ENCODE measurements at places on chromosomes 12 and 14.

DNA sequence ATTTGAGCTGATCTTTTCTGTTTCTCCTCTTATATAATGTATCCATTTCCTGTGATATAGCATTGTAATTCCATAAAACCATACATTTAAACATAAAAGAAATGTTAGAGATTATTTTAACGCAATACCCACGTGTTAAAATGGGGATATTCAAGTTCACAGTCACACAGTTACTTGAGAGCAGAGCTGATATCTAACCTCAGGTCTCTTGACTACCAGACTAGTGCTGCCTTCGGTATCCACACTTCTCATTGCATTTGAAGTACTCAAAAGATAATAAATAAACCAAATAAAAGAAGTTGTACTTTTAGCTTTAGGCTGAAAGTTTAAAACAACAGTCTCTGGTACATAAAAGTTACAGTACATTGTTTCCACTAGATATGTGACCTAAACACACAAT is 2.9 kb downstream of the CLECL1 start:
- no peak for DNase-seq

DNA sequence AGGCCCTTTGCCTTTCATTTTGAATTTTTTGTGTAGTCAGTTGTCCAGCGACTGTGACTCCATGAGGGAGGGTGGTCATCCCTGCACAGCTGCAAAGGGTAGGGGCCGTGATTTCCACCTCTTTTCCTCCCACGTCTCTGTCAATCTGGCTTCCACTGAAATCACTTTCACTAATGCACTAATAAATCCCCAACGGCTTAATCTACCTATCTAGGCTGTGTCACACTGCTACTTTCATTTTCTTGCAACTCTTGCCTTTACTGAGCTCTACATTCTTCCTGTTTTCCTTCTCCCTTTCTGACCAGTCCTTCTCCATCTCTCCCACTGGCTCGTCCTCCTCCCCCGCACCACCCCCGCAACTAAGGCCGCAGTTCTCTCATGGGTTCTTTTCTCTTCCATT is 212.3 kb upstream of the FOXN3 start:
- no peak for DNase-seq

- no peak for DNase-seq
Observed at GRCh38 chr14:65290830-65291229, 121.7 kb upstream of the FUT8 start.

DNA sequence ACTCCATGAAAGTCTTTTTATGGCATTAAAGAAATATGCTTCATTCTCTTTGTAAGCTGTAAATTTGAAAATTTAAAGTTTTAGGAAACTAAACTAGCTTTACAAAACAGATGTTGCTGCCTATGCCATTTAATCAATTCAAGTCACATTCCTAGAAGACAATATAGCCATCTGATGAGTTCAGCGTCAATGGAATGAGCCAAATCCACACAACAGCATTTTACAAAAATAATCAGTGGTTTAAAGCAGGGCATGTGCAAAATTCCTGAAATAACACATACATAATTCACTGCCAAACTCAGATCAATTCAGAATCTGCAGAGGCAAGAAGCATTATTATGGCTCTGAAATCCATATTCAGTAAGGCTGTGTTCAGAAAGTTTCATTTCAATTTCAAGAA is 75.6 kb downstream of the MED13L start:
- no peak for DNase-seq

DNA sequence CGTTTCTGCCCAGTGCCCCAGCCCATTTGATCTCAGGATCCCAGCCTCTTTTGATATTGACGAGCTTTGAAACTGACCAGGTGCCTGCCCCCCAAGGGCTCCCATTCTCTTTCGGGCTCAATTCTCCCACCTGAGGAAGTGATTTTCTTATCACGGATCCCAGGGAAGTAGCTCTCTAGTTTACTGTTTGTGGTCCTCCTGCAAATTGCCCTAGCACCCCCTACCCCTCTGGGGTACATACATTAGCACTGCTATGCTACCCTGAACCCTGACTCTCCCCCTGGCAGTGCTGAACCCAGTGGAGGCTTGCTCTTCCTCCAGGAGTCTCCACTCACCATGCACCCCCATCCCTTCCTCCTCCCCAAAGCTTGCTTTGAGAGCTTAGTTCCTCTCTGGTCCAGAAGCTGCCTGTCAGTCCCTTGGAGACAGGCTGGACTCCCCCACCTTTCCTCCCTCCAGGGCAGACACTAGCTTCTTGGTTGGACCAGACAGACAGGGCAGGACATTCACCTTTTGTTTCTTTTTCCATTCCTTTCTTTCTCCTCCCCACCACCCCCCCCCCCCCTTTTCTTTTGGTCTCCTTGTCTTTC is 4.4 kb upstream of the TBX3 start:
- DNase-seq = no peak

GRCh38 chr14:86217523-86217922 is 687.6 kb downstream of the FLRT2 start:
- no peak for DNase-seq

DNA sequence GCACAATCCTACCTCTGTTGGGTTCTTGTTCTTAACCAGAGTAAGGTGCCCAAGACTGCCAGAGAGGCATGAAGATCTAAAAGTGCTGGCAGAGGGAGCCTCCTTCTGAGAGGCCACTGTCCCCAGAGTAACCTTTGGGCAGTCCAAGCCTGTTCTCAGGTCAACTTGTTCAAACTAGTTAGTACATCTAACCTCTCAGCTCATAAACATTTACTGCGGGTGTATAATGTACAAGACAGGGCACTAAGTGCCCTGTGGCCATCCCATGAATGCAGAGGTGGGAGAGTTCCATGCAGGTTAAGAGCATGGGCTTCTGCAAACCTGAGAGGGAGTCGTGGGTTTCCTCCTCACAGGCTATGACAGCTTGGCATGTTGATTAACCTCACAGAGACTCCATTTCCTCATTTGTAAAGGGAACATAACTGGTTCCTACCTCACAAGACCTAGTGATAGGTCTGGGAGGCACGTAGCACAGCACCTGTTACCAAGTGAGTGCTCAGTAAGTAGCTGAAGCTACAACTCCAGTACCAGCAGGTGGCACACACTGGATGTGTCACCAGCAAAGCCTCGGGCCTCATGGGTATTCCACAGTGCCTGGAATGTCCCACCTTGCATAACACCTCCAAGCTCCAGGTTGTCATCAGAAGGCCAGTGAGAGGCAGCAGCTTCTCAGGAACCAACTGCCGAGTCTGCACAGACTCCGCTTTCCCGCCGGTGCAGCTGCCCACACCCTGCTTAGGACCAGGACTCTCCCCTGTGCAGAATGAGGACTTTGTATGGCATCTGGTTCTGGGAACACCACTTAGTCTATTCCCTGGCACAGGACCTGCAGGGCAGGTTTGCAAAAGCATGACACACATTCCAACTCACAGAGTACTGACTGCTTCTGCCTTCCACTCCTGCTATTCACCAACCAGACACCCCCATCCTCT is 4.4 kb downstream of the VDR start:
- DNase-seq = no peak

DNA sequence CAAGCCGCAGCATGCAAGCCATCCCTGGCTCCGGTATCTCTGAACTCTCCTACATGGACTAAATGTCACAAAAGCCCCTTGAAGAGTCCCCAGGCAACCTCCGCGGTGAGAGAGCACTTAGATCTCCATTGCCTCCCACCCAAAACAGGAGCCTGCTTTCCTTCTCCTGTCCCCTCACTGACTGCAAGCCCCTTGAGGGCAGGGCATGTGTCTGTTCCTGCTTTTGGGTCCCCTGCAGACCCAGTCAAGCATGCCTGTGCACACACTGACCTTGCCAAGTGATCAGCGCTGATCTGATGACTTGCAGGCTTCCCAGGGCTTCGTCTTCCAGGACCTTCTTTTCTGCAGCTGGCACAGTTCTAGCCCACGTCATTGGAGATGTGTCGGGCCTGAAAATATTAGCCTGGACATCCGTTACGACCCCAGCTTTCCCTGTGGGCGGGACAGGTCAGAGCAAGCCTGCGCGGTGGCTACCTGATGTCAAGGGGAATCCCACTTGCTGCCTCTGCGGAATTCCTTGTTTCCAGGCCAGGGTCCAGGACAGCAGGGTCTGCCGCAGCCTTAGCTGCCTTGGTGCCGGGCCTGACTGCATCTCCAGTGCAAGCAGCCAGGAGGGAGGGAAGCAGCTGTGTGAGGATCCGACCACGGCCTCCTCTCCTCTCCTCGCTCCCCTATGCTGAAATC is 92.5 kb downstream of the FBXL14 start:
- no peak for DNase-seq

DNA sequence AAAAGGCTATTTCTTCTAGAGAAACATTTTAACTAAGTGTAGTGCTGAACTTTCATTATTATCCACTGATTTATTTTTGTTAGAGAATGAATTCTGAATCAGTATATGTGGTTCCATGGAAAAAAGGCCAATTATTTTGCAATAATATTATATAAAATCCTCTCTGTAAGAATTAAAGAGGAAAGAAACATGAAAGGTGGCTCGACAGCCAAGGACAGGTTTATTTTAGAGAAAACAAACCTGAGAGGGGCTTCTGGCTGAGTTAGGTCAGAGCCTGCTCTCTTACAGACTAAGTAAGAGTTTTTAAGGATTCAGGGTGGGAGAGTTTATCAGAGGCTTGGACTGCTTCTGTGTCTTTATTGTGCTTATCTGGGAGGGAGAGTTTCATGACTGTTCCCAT is 46.7 kb upstream of the GUCY2C start:
- no peak for DNase-seq

DNA sequence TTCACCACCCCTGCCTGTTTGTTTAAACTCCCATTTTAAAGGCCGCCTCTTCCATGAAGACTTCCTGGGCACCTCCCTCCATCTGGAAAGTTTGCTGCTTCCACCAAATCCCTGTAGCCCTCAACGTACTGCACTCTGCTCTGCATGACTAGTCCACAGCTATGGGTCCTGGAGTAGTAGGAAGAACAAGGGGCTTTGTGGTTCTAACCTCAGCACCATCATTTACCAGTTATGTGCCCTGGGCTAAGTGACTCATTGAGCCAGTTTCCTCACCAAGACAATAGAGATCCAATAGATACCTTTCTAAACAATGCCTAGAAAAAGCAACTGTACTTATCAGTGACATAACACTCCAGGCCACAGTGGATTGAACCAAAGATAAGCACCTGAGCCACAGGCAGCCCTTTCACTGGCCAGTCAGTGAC is 8.5 kb upstream of the LTBP2 start:
- no peak for DNase-seq

- no peak for DNase-seq
Observed at GRCh38 chr12:86729739-86730138, 473.5 kb upstream of the MGAT4C start.

DNA sequence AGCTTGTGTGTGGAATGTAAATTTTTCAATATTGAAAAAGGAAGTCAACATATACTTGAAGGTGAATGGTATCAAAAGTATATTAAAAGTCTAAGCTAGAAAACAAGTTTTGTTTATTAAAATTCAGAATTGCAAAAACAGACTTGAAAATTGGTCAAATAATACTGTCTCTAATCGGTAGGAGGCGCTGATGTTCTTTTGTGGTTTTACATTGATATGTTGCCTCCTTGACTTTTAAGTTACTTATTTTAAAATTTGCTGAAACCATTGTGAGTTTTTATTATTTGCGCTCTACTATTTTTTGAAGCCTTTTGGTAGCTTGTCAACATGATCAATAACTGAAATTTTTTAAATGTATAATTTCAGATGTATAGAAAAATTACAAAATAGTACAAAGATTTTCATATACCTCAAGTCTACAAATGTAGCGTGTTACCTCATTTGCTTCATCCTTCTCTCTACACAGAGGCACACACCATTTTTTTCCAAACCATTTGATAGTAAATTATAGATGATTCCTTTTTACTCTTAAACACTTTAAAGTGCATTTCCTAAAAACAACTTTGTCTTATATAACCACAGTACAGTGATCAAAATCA is 6.9 kb downstream of the RTRAF start:
- no peak for DNase-seq

GRCh38 chr12:50187084-50187900 is 20.1 kb upstream of the CERS5 start:
- no peak for DNase-seq

- DNase-seq = no peak
Observed at GRCh38 chr14:72519543-72519942, 374.4 kb downstream of the DPF3 start.

DNA sequence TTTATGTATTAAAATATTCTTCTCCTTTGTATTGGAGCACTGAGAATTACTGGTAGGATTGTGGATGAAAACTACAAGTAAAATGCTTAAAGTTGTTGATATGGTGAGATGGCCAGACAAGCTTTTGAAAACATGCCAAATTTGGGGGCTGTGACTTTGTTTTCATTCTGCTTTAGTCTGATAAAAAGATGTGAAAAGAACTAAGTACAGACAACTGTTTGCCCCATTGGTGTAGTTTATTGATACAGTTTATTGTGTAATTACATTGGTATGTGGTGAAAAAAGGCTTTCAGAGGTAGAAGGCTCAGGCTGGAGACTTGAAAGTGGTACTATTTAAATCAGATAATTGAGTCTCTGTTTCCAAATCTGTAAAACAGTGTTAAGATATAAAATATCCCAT is 746.8 kb downstream of the DIO2 start:
- DNase-seq = no peak

DNA sequence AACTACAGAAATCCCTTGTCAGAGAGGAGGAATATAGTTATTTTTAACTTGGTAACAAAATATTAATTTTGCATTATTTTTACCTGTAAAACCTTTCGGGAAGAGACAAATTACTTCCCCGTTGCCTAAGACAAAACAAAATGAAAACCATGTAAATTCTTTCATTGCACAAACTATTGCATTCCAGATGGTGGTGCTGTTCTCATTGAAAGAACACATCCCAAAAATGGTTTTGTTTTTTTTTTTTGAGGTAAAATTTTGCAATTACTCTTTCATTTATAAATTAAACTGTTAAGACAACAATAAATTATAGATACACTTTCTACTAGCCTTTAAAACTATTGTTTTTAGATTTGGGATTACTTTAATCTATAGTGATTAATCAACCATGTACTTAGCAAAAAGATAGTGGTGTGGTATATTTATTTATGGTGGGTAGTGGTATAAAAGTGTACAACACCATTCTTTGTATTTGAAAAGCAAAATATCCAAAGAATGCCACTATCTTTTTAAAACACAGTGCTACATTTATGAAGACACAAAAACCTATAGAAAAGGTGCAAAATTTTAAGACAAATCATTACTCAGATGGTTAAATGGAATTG is 115.5 kb downstream of the SLC38A1 start:
- no peak for DNase-seq
